Right cardiac atrium (tissue), 5 donors: ENCODE measurements at places on chromosomes 12 and 14.

GRCh38 chr14:56085471-56085870, 32.7 kb upstream of the PELI2 start:
- no peak for DNase-seq

DNA sequence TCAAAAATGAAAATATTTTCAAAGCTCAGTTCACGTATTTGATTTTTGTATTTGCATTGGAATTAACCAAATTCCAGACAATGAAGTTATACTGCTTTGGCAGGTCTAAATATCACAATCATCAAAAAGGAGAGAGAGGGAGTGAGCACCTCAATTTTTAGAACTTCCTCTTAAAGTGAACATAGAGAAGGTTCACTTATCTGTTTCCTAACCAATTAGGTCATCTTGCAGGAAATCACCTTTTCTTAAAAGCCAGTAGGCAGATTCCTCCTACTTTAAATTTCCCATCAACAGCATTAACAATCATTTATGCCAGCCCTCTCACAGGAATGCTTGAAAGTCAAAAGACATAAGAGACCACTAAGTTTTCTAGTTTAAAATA, 388.7 kb downstream of the ZFP36L1 start:
- DNase-seq = no peak

DNA sequence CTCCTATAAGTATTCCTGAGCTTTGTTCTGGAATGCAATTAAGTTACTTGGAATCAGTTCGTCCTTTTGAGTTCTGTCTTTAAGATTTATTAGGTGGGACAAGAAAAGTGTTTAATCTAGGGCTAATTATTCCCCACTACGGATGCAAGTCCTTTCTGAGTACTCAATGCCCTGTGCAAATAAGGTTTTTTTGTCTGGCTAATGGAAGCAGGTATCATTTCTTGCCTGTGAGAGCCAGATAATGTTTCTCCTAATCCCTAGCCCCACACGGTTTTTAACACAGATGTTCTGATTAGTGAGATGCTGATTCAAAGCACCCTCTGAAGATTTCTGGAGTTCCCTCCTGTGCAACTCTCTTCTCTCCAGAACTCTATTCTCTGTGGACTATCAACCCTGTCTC, 296.6 kb upstream of the PRICKLE1 start:
- DNase-seq = no peak

DNA sequence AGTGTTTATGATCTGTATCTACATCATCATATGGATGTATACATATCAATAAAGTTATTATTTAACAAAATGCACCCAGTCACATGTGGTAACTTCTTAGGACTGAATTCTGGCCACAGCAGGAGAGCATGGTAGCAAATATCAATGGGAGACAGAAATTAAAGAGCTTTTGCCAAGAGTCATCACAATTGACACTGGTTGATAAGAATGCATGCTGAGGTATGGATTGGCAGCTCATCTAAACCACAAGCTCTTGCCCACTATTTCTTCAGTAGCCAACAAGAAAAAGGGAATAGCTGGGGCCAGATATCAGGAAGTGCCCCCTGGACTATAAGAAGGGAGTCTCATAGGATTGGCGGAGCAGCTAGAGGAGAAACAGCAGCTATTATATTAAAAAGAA, 9.4 kb upstream of the PTGR2 start:
- DNase-seq = no peak

DNA sequence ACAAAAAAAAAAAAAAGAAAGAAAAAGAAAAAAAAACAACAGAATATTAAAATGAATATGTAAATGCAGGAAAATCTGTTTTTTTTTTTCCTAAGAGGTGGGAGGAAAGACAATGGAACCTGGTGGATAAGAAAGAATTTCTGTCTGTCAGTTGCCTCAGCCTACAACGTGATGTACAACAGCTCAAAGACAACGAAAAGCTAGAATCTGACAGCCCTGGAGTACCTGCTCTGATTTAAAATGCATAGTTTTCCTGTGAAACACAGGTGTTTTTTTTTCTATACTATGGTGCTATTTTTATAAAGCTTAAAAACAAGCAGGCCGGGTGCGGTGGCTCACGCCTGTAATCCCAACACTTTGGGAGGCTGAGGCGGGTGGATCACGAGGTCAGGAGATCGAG, 30.0 kb upstream of the ULK1 start:
- DNase-seq = no peak

- no peak for DNase-seq
Measured at GRCh38 chr14:92175811-92176210, 54.0 kb downstream of the CPSF2 start.

- no peak for DNase-seq
Measured at GRCh38 chr12:105316931-105317852, 13.3 kb upstream of the C12orf75 start.

GRCh38 chr12:27163048-27163715, 80.8 kb upstream of the C12orf71 start:
- DNase-seq = no peak

DNA sequence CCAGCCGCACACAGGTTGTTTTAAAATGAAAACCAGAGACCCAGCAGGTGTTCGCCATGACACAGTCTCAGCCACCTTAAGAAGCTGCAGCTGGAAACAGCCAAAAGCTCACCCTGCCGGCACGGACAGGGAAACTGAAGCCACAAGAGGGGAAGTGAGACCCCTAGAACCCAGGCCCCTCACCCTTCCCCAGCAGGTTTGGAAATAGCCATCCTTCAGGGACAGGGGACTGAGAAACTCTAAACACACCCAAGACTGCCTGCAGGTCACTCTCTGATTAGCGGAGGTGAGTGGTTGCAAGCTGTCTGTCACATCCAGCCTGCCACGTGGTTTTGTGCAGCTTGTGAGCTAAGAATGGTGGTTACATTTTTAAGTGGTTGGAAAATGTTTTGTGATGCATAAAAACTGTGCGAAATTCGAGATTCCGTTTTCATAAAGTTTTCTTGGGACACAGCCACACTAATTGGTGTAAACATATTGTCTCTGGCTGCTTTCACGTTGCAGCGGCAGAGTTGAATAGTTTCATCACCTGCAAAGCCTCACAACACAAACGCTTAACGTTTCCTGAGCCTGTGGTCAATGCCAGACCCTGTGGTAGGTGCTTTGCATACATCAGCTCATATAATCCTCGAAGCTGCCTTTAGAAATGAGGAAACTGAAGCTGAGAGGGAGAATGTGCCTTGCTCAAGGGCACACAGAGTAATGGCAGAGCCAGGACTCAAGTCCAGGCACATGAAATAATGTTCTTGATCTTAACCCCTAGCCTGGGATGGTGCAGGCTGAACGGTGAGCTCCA, 1.7 kb upstream of the SELPLG start:
- no peak for DNase-seq

- no peak for DNase-seq
Measured at GRCh38 chr14:55128386-55129085, 516 bp upstream of the LGALS3 start.

GRCh38 chr12:52802442-52802841, 6.5 kb upstream of the KRT3 start:
- no peak for DNase-seq

DNA sequence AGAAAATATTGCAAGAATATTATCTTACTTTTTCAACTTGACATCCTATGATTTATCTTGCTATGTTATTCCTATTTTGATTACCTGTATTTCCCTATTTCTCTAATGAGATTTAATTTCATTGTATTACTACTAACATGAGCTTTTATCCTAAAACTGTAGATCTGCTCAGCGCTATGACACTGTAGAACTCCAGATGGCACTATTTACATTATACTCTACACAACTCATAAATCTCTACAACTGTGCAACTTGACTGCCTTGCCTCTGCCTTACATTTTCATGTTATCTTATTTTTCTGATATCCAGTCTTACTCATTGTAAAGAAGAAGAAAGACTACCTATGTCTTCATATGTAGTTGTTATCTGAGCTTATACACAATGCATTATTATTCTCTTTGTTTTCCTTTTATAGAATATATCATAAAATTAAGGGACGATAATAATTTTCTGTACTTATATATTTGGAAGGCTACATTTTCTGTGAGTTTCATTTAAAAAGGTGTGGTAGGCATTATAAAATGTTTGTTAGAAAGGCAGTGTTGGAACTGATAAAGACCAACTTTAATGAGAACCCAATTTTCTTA, 24.1 kb downstream of the NUP37 start:
- DNase-seq = no peak

DNA sequence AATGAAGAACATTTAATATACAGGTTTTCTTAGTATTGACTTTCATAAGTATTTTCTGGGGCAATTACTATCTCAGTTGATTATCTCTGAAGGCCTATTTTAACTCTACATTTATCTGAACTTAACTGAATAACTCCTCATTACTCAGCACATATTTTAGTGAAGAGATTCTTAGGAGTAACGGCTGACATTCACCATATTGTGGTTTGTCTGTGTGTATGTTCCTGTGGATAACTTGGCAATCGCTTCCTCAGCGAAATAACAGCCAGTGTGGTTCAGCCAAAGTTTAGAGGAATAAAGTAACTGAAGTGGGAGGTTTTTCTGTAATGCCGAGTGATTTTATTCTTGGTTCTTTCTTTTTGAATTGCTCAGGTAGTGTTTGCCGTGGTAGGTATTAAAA, 168.0 kb downstream of the RAD51B start:
- DNase-seq = no peak
